OCI-LY7 (cell line): ENCODE measurements at places on chromosomes 11 and 22. TPM values are rescaled to one million over a fixed set of nuclear protein-coding genes. Genes with fewer than 3 reads are reported as not detected.

Gene UQCC3
- 13.1 and 15.5 TPM in 2 replicates for total RNA-seq

Gene MRPL49
- 65.2 and 67.2 TPM in 2 replicates for total RNA-seq

Gene KRTAP5-11
- total RNA-seq = not detected in 2 replicates

Gene NPTXR
- 0.08 and 0.11 TPM in 2 replicates for total RNA-seq
